T-helper 9 cell (primary cell): ENCODE measurements at places on chromosomes 3 and 15.

GRCh38 chr3:146969356-146969755 is 364.2 kb upstream of the PLSCR5 start:
- DNase-seq = no peak

DNA sequence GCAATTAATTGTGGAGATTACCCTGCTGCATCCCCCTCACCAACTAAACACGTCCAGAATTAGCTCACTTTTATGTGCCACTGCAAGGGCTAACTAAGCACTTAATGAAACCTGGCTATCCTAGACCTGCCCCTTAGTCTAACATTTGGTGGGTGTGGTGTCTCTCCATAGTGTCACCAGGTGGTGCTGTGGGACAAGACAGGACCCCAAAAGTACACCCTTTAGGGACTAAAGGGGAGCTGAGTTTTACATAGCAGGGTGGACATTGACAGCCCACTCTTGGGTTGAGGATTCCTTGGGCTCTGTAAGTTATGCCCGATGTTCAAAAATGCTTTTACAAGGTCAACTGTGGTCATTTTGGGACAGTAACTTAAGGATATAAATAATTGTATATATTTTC is 5.7 kb downstream of the DUT start:
- no peak for DNase-seq

DNA sequence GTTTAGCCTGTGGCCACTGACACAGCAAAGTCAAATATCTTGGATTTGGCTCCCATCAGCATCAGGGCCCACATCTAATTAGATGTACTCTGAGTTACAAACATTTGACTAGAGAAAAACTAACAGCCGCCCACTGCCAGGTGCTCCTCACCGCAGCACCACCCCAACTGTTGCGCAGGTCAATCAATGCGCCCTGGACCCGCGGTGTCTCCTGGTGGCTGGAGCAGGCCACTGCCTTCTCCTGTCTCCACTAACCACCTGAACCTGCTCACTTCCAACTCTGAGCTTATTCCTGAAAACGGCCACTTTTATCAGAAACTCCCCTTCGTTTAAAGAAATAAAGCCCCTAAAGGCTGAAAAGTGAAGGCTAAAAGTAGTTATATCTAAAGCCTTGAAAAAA is 4.3 kb downstream of the RIOX2 start:
- no peak for DNase-seq

GRCh38 chr15:60740787-60741354 is 261.9 kb upstream of the ICE2 start:
- DNase-seq = no peak

- DNase-seq = no peak
Measured at GRCh38 chr3:171898192-171898591, 55.0 kb downstream of the TMEM212 start.

GRCh38 chr3:166013073-166013679 is 176.0 kb upstream of the BCHE start:
- DNase-seq = no peak

- no peak for DNase-seq
Measured at GRCh38 chr3:185797108-185797881, 27.5 kb downstream of the IGF2BP2 start.

DNA sequence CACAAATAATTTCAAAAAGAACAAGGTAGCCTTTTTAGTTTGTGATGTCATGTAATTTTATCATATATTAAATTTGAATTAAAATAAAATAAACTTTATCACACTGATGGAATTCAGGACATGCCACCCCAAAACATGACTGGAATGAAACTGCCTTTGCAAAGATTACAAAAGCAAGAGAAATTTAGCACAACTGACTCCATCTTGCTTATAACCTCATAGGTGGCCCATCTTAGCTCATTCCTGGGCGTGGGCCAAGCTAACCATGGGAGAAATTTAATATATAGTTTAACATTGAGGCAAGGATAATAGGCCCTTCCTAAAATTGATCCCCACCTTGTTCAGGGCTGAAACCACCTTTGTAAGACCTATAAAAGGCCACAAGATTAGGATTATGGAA is 235.6 kb downstream of the ZNF385D start:
- no peak for DNase-seq

DNA sequence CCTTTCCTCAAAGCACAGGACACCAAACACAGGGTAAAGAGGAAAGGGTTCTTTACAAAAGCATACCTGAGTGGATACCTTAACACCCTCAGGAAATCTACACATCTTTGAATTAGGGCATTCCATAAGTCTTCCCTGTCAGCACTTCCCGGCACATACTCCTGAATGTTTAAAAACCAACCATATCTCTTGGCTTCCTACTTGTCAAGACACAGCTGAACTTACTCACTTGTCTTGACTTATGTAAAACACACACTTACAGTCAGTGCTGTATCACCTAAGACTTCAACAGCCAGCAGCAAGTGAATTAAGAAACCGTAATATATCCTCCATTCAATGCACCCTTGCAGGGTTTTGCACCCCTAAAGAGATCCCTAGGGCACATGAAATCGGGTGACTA is 17.5 kb downstream of the IL1RAP start:
- no peak for DNase-seq

DNA sequence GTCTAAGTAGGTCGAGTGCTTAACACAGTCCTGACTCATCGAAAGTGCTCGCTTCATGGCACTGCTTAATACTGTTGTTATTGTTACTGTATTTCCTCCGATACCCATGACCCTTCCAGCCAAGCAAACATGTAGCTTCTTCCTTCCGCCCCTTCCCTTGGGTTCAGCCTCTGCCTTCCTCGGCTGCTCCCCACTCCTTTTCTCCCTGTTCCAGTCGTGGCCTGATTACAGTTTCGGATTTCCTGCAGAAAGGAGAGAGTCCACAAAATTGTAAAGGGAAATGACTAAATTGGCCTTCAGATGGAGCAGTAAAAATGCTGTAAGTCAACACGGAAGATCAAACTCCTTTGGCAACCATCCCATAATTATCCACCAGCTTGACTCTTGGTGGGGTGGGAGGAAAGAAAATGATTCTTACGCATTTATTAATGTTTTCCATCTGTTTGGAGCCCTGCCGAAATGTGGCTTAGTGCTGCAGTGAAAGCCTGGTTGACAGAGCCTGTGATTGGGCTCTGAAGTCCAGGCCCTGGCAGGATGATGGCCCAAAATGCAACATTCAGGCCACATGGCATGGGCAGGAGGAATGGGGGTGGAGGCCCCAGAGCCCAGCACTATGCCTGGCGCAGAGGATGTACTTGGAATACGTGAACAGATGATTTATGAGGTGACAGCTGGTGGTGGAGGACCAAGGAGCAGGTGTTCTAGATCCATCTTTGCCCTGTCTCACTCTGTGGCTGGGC is 37.6 kb downstream of the FAM3D start:
- DNase-seq = no peak

DNA sequence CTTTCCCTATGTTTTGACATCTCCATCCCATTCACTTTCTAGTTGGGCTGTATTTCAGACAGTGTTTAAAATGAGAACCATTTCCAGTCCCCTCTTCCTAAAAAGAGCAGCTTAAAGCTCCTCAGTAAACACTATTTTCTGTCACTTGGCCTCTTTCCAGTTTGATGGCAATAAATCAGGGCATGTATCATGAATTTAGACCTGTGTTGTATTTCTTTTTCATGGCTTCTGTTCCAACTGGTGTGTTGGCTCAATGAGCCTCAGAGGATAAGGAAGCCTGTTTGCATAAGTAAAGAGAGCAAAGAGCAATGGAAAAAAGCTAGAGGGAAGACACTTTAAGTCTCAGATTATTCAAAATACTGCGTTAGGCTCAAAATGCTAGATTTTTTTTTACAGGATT is 7.2 kb downstream of the CCDC80 start:
- no peak for DNase-seq

- DNase-seq = no peak
Measured at GRCh38 chr3:47974974-47975470, 41.2 kb downstream of the MAP4 start.

DNA sequence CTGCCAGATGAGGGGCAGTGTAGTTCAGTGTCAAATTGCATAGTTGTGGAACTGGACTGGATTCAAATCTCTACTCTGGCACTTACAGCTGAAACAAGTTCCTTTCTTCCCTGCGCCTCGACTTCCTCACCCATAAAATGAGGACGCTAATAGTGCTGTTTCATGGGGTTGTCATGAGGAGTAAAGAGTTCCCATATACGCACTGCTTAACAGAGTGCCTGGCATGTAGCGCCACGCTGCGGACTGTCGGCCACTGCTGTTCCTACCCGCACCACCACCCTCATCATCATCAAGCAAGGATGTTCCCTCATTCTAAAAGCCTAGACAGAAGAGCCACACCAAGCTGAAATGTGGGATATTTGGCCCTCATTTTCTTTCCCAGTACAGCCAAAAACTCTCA is 91.9 kb downstream of the CHDH start:
- no peak for DNase-seq

DNA sequence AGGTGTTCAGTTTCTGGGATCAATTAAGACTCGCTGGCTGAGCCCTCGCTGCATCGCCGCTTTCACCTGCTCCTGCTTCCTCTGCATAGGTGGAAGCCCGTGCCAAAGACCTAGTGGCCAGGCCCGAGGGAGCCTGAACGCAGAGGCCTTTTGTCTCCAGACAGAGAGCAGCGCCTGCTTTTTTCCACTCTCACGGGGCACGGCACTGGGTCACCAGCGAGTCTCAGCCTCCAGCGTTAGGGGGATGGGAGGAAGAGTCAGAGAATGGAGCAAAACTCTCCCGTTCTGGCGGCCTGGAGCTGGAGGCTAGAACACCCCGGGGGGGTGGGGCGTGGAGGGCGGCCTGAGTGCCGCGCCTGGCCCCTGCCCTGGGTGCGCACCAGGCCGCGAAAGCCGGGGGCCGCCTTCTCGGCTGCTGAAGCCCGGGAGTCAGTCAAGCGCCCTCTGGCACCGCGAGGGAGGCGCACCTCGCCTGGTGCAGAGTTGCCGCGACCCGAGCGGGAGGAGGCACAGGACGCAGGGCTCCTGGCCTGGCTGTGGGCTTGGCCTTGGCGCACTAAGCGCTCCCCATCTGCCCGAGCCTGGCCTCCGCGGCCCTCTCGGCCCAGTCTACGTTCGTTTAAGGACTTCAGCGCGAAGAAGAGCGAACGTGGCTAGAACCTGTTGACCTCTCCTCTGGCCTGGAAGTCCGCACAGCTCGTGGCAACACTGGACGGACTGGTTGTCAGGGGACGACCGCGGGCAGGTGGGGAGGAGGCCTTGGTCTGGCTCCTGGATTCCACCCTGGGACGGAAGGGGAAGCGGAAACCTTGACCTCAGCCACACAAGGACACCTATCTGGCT is 21.5 kb downstream of the NR2F2 start:
- no peak for DNase-seq

DNA sequence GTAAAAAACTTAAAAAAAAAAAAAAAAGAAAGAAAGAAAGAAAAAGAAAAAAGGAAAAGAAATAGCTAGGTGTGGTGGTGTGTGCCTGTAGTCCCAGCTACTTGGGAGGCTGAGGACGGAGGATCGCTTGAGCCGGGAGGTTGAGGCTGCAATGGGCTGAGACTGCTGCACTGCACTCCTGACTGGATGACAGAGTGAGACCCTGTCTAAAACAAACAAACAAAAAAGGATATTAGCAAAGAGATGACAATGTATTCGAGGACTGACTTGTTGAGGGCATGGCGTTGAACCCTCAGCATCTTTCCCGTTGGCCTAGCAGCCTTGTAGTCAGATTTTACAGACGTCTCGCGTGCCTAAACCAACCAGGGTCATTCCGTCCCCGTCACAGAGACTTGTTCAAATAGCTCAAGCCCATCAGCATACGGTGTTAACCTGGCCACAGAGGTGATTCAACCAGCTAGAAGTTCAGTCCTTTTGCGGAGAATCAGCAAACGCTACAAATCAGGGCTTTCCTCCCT is 528 bp upstream of the NIT2 start:
- DNase-seq = no peak

DNA sequence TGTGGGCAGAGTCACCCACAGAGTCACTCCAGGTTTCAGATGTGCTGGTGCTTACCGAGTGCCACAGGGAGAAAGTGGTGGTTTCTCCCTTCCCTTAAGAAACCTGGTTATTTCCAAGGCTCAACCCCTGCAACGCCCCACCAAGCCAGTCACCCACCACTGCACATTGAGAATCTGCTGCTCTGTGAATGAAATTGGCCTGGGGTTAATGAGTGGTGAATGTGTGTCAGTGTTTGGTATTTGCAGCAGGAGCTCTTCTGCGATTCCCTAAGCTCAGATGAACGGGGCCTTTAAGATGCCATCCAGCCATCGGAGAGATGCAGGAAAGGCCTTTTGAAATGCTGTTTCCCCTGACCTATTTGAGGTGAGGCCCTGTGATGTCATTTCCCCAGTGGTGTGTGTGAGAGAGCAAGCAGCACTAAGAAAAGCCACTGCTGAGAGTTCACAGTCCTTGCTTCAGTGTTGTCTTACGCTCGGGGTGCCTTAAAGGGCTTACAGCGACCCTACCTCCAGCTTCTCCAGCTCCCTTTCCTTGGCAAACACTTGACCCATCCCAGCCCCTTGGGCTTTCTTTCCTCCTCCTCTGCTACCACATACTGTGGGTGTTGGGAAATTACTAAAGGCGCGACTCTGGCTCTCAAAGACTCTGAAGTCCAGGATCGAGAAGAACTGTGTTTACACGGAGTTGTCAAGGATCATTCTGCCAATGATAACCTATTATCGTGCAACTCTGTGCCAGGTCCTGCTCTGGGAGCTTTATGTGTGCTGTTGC is 68.9 kb downstream of the SMAD3 start:
- peak; percentile 54 for DNase-seq

GRCh38 chr15:89148126-89148525 is 59.9 kb downstream of the ABHD2 start:
- no peak for DNase-seq

- no peak for DNase-seq
Measured at GRCh38 chr3:25665315-25666280, 891 bp upstream of the TOP2B start.

- DNase-seq = no peak
Measured at GRCh38 chr3:106862067-106862466, 515.2 kb upstream of the CCDC54 start.

DNA sequence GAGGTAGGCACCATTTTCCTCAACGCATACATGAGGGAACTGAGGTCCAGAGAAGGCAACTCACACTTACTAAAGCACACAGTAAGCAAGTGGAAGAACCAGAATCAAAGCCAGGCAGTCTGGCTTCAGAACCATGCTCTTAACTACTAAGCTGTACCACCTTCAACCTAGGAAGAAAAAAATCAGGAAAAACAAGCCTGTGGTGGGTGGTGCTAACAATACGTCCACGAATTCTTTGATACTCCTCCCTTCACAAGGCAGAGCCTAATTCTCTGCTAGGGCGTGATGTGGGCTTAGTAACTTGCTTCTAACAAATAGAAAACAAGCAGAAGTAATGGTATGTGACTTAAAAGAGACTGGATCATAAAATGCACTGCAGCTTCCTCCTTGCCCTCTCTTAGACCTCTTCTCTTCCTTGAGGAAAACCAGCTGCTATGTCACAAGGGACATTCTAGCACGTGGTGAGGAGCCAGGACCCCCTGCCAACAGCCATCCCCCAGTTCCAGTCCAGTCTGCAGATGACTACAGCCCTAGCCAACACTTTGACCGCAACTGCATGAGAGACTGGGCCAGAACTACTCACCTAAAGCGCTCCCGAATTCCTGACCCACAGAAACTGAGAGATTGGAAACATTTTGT is 36.9 kb downstream of the HACD2 start:
- no peak for DNase-seq
